ENCODE measurements at places on chromosomes 7 and 10.

DNA sequence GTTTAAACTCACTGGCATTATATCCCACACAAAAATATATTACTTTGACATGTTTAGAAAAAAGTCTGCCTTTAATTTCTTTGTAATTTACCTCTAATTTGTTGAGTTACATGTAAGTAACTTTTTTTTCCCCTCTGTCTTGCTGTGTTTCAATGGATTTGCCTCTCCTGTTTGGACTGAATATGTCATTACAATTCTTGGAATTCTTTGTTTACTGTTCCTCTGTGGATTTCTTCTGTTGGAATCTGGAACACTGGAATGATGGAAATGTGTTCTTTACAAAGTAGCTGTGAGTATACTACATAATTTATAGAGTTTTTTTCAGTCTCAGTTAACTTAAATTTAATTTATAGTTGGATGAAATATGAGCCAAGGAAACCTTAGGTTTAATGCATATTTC, 30.4 kb downstream of the SEPTIN7 start:
- peak; percentile 34 for DNase-seq

DNA sequence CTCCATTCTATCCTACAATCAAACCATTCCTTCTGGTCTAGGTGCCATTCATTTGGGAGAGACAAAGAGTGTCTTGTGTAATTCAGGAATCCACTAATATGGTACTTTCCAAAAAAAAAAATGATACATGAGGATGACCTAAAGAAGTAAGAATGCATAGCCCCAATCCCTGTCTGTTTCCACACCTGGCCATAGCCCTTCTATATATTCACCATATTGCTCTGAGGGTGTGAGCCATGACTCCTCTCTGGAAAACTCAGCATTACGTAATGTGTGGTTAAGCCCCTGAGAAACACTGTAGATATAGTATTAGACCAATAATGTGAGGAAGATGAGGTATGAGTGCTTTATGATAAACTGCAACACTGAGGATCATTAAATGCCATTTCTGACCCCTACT, 592.7 kb downstream of the INHBA start:
- DNase-seq: peak; percentile 95

- no peak for DNase-seq
Observed at GRCh38 chr10:130799532-130799931, 512.0 kb downstream of the TCERG1L start.

GRCh38 chr7:36509962-36510361, 120.3 kb downstream of the ANLN start:
- no peak for DNase-seq

DNA sequence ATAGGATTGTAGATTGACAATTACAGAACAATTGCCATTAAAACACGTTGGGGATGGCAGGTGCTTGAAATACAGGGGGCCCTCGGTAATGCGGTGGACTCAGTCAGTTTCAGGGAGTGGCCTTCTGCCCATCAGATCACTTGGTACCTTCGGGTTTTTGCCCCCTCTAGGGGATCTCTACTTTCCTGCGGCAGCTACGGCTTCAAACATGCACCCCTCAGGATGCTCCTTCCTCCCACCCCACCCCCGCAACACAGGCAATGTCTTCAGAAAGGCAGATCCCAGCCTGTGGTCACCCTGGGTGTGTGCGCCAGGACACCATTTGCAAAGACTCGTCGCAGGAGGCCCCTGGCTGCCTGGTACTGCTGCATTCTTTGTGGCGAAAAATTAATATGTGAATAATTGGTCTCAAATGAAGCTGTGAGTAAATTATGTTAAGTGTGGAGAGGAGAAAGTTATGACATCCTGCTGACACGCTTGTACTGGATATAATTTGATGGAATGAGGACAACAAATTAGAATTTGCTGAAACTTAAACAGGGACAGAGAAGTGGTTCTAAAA, 431.0 kb upstream of the MKI67 start:
- DNase-seq: no peak

GRCh38 chr10:71222601-71223346, 10.4 kb downstream of the UNC5B start:
- DNase-seq: no peak

DNA sequence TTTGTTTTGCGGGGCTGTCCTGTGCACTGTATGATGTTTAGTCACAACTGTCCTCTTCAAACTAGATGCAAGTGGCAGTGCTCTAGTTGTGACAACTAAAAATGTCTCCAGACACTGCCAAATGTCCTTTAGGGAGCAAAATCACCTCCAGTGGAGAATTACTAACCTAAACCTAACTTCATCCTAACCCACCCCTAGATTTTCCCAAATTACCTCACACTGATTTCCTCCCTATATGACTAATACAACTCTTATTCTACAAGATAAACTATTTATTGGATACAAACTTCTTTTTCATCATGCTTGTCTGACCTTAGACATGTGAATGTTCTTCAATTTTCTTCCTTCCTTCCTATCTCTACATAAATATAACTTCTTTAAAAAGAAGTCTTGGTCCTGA, 26.4 kb downstream of the PNPLA8 start:
- no peak for DNase-seq

- peak; percentile 9 for DNase-seq
Observed at GRCh38 chr10:114100848-114101741, 57.4 kb downstream of the ADRB1 start.

DNA sequence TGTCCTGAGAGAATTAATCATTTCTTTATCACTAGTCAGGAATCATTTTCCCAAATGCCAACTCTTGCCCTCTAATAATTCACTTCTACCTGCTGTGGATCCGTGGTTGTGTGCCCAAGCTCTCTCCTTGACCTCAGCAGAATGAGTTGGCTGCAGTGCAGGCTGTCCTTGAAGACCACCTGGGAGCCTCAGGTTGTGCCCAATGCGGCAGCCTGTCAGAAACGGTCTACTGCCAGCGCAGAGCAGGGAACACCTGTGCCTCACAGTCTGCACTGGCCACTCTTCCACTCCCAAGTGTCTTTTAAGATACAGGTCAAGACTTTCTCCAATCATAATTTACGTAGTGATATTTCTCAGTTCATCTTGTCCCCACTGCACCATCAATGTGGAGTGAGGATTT, 246.0 kb upstream of the PHF14 start:
- DNase-seq: no peak

DNA sequence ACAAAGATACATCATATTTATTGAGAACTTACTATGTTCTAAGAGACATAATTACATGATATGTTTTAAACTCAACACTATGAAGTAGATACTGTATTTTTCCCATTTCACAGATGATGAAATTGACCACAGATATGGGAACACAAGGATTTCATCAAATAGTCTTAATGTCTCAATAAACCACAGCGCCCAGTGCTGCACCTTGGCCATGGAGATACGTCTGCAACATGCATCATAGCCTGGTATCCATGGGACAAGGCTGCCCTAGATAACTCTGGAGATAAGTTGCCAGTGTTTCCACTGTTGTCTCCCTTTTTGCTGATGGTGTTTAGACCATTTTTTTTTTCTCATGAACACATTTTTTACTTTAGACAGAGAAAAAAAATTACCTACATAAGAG, 97.5 kb downstream of the GNAT3 start:
- no peak for DNase-seq

DNA sequence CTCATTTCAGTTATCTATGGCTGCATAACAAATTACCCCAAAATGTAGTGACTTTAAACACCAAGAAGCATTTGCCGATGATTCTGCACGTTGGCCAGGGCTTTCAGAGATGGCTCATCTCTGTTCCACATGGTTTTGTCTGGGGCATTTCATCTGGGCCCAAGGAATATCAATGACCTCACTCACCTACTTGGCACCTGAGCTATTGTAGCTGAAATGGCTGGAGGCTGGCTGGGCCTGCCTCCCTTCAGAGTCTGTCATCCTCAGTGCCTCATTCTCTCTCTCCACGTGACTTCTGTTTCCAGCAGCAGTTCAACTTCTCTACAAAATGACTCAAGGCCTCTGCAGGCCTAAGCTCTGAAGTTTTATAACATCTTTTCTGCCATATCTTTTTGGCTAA, 119.4 kb upstream of the PRR15 start:
- no peak for DNase-seq

DNA sequence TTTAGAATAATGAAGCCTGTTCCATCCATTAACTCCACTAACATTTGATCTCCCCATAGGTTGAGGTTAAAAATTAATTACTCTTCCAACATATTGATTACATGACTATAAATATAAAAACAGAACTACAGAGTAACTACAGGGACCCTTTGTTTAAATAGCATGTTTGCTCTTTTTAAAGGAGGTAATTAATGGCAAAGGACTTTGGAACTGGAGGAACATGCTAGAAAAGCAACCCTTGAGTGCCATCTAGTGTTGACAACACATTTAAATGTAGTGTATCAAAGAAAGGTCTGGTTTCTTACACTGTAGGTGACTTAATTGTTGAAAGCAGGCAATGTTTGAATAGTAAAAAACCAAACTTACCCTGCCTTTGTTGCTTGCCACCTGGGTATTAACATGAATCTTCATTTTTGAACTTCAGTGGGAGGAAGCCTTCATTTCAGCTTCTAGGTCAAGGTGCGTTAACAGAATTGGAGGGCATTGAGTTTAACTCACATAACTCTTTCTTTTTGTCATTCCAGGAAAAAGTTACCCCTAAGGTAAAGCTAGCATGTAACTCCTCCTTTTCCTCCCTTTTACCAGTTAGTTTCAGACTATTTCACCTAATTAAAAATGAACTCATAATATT, 52.6 kb upstream of the CAPZA2 start:
- DNase-seq: peak; percentile 45

GRCh38 chr7:99331002-99331401, 5.3 kb downstream of the ARPC1A start:
- DNase-seq: no peak

GRCh38 chr10:116538456-116538855, 7.3 kb upstream of the PNLIP start:
- peak; percentile 34 for DNase-seq

DNA sequence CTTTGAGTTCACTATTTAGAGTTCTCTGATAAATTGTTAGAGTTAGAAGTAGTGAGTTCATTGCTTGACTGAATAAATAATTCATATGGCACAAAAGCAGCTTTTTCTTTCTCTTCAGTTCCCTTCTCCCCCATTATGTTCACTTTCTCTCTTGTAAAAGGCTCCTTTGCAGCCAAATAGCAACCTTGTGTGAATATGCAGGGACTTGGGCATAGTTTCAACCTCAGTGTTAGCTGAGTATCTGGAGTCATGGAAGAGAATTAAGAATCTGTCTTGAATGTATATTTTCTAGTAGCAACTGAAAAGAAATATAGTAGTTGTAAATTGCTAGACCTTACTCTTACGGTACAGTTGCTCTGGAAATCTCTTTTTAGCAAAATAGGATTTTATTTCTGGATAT, 31.9 kb downstream of the ZEB1 start:
- DNase-seq: no peak

DNA sequence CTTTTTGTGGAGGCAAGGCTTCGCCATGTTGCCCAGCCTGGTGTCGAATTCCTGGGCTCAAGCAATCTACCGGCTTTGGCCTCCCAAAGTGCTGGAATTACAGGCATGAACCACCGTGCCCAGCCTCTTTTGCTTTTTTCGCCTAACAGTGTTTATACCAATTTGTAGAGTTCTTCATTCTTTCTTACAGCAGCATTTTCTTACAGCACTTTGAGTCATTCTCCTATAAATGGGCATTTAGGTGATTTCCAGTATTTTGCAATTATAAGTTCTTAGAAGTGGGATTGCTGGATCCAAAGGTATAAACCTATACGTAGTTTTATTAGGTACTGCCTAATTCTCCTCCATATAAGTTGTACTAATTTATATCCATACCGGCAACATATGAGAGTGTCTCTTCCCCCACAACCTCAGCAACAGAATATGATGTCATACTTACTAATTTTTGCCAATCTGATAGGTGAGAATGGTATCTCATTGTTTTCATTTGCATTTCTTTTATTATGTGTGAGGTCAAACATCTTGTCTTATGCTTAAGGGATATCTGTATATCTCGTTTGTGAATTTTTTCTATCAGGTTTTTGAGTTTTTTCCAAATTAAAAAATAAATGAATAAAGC, 39.1 kb downstream of the SUFU start:
- DNase-seq: peak; percentile 14

DNA sequence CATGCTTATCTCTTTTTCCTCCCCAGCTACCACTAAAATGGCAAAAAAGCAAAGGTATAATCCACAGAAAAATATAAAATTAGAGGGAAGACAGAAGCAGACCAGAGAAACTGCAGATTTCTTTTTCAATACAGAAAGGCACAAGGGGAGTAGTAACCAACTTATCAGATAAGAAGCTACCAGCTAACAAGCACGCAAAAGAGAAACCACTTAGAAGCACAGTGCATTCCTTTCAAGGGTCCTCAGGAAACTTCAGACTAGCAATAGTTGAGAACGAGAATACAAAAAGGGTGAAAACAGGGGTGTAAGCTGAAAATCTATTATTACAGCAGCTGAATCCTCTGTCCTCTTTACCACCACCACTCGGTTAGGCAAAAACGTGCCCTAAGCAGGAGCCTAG, 9.9 kb upstream of the OR2A5 start:
- DNase-seq: no peak

- peak; percentile 85 for DNase-seq
Observed at GRCh38 chr7:55534262-55534915, 37.9 kb downstream of the VOPP1 start.

GRCh38 chr10:124972637-124973036, 30.7 kb downstream of the ZRANB1 start:
- no peak for DNase-seq

- DNase-seq: no peak
Observed at GRCh38 chr10:102453502-102453901, 2.2 kb upstream of the C10orf95 start.

DNA sequence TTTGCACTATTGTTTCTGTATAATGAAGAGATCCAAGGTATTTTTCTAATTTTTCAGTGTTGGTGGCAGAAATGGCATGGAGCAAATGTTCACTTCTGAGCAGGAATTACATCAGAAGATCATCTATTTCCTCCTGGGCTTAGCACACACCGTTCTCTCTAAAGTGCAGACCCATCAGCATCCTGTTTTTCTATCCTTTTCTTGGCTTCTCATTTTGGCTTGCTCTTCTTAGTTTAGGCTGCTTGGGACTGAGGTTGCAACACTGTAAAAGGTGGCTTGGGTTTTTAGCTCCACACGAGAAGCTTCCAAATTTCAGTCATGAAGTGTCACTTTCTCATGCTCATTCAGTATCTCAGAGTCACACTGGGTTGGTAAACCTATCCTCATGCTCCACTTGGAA, 79.9 kb upstream of the SMIM30 start:
- no peak for DNase-seq

GRCh38 chr7:94396037-94396431, 1.3 kb downstream of the COL1A2 start:
- DNase-seq: no peak

- DNase-seq: no peak
Observed at GRCh38 chr10:115572740-115573455, 479.7 kb downstream of the ATRNL1 start.

DNA sequence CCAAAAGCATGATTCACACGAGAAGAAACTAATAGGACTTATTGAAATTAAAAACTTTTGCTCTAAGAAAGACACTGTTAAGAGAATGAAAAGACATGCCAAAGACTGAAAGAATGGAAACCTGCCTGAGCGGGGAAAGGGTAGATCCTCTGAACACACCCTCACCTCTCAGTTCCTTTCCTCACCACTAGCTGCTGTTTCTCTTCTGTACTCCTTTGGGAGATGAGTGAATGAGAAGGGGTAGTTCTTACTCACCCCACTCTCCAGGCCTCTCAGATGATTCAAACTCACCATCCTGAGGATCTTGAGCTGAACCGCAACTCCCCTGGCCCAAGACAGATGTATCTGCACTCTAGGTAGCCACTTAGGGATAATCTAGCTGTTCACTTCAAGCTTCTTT, 41.9 kb downstream of the IQUB start:
- no peak for DNase-seq
